ENCODE measurements at places on chromosomes 5 and 9.

GRCh38 chr9:36820392-36820861, 213.6 kb downstream of the PAX5 start:
- peak; percentile 24 for DNase-seq

- no peak for DNase-seq
These were observed 9.5 kb downstream of the DENND4C start for GRCh38 chr9:19239955-19240354.

- no peak for DNase-seq
These were observed 1020.0 kb upstream of the ARRDC3 start for GRCh38 chr5:92402956-92403702.

GRCh38 chr9:34446468-34446891, 11.9 kb downstream of the FAM219A start:
- DNase-seq = peak; percentile 36

GRCh38 chr5:39363217-39363616, 1.1 kb downstream of the C9 start:
- DNase-seq = no peak

Data from fibroblast of mammary gland (primary cell).